ENCODE measurements at places on chromosomes 16 and 17.

- no peak for DNase-seq
Measured at GRCh38 chr17:2867441-2868424, 71.5 kb downstream of the RAP1GAP2 start.

DNA sequence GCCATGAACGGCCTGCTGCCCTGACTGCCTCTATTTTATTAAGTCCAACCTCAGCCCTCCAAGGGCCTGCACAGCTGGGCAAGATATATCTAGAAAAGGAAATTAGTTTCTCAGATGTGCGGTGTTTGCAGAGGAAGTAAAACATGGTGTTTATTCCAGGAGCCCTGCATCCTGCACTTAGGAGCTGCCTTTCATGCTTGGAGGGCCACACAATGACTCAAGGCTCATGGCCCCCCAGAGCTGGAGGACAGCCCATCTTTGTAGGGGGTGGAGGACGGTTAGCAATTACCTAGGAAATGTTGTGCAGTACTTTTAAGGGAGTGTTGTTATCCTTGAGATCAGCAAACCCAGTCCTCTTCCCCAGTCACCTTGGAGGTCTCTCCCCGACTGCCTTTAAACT is 80.5 kb downstream of the COPRS start:
- no peak for DNase-seq

- DNase-seq = no peak
Measured at GRCh38 chr16:89190150-89190958, 10.0 kb downstream of the SLC22A31 start.

DNA sequence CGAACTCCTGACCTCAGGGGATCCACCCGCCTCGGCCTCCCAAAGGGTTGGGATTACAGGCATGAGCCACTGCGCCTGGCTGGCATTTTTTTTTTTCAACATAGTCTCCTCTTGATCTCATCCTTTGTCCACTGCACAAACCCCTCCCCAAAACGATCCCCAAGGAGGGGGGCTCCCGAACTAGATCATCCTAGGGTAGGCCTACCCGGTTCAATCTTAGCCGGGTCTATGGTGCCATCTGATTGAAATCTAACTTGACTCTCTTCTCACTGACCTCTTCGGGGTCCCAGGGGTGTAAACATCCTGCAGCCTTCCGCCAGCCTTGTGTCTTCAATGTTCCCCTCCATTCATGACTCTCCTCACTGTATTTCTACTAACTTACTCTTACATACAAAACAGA is 140.5 kb upstream of the CRHR1 start:
- no peak for DNase-seq

DNA sequence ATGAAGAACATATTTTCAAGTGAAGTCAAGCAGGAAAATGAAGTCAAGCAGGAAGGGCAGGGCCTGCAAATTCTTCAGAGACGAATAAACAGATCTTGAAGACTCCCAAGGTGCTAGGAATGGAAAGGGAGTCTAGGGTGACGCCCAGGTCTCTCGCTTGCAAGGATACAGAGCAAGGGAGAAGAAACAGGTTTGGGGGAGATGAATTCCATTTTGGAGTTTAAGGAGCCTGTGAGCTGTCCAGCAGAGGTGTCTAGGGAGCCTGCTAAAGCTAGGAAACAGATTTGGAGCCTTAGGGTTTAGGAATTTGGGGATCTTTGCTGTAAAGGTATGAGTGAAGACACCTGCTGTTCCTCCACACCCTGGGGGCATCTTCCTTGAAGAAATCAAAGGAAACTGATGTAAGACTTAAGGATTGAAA is 2.0 kb upstream of the UNKL start:
- DNase-seq = no peak

DNA sequence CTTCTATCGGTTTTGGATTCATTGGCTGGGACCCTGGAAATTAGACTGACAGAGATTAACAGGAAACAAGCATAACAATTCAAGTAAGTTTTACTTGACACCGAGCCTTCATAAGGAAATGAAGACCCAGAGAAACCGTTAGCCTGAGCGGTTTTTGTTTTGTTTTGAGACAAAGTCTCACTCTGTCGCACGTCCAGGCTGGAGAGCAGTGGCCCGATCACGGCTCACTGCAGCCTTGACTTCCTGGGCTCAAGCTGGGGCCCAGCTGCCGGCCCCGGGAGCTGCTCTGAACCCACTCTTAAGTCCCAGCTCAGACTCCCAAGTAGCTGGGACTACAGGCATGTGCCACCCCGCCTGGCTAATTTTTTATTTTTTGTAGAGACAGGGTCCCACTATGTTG is 321.3 kb downstream of the SEC14L1 start:
- no peak for DNase-seq

DNA sequence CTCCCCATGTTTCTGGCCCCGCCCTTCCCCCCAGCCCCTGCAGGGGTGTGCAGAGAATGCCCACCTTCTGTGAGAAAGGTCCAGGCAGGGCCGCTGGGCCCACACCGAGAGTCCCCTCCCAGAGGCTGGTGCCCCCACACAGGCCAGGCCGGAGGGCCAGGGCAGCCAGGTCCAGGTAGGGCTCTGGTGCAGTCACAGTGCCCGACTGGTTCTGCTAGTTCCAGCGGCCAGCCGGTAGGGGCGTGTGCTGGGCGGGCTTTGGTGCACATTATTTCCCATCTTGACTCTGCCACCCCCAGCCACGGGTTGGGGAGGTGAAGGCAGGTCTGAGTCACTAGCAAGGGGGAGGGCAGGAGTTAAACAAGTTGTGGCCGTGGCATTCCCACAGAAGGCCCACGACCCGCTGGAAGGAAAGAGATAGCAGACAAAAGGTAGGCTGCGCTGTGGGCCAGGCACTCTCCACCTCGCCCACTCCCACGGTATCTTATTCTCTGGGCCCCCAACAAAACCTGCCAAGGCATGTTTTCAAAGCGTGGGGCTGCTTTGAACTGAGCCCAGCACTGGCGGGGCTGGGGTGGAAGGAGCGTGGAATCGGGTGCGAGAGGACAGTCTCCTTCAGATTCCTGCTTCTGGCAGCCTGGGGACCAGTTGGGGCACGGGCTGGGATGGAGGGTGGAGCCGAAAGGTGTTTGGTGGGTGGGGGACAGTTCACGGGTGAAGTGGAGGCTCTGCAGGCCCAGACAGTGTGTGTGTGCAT is 1.9 kb downstream of the EPN3 start:
- no peak for DNase-seq

- no peak for DNase-seq
Measured at GRCh38 chr17:2690165-2691068, 21.1 kb downstream of the CLUH start.

DNA sequence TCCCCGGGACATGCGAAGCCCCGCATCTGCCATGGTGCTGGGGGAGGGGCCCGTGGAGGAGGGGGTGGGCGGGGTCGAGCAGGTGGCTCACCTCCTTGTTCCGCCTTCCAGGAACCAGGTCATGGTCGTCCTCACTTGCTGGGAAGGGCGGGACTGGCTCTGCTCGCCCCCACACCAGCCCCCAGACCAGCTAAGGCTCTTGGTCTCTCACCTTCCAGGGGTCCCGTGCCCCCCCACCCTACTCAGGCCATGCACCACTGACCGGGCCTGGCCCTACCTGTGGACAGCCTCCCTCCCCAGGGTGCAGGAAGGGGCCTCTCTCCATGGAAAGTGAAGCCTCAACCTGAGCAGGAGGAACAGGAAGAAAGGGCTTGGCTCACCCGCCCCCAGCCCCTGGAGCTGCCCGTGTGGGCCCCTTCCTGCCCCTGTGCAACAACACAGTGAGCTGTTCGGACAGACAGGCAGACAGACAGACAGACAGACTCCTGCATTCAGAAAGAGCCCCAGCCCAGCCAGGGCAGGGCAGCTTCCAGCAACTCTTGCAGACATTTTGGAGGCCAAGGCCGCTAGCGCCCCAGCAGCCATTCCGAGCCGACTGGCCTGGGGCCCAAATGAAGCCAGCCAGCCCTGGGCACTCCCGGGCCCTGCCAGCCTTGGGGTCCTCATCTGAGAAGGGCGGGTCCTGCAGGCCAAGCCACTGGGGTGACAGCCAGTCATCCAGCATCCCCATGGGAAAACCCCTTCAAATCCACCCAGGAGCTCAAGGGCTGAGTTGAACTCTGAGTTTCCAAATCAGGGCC is 8.1 kb upstream of the KREMEN2 start:
- no peak for DNase-seq

All from left forelimb (tissue), 1 donor.